ENCODE measurements at places on chromosomes 1 and 21. TPM values are rescaled to one million over a fixed set of nuclear protein-coding genes. Genes with fewer than 3 reads are reported as not detected.

GRCh38 chr21:25855576-25855975, 120.8 kb downstream of the GABPA start:
- H3K27ac ChIP-seq: no peak overlapping the region
- peaks cover 29% of the 10 kb centered on the region for H3K4me1 ChIP-seq
- no peaks in the 10 kb centered on the region for H3K36me3 ChIP-seq
- H3K27me3 ChIP-seq: peaks cover 28% of the 10 kb centered on the region

DNA sequence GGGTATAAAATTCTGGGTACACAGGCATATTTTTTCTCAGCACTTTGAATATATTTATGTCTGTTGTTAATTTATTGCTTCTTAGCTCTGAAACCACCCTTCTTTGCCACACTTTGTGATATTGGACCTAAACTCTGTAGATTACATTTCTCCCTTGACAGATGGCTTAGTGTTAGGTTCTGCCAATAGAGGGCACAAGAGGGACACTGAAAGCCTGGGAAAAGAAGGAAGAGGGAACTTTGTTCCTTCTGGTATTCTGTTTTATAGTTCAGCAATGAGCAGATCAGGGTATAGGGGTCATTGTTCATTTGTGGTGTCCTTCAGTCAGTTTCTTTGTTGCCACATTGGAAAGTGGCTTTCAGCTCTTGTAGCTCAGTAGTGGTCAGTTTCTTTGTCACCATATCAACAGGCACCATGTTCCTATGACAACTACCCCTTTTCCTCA, 423.5 kb upstream of the PROX1 start:
- DNase-seq: no peak
- H3K4me1 ChIP-seq: no peaks in the 10 kb centered on the region
- no peak overlapping the region for H3K4me3 ChIP-seq
- H3K27ac ChIP-seq: no peak overlapping the region
- H3K36me3 ChIP-seq: peaks cover 6% of the 10 kb centered on the region
- no peaks in the 10 kb centered on the region for H3K27me3 ChIP-seq

DNA sequence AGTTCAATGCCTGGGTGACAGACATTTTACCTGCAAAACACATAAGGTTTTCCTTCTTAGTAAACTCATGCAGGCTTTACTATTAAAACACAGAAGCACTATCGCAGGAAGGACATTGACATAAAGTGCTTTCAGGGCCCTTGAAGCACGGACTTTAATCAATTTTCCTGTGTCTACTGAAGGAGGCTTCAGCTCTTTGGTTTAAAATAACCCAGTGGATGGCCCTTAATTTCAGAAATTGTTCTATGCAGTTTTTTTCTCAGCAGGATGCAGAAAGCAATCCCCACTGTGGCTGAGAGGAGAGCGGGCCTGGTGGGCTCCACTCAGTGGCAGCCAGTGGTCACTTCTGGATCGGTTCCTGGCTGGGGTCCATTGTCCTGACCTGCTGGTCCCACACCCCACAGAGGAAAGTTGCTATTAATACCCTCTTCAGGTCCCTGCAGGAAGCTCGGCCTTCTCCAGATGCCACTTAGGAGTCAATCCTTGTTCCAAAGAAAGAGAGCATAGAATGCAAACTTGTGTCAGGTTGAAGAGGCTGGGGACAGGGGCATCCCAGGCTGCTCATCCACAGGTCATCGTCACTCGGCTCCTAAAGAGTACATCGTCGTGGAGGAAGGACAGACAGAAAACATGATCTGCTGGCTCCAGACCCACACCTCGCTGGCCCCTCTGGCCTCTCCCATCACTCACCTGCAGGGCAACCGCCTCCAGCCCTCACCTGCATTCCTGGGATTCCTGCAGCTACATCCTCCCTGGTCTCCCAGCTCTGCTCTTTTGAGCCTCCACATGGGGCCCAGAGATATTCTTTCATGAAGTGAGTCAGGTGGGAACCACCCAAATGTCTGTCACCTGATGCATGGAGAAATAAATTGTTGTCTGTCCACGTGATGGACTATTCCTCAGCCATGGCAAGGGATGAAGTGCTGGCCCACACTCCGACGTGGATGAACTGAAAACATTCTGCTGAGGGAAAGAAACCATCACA, 153.1 kb downstream of the PSMG1 start:
- no peak for DNase-seq
- H3K4me3 ChIP-seq: peak overlapping the region; percentile 69
- peak overlapping the region; percentile 78 for H3K27ac ChIP-seq

The SLC2A5 gene
- 2.7 TPM for total RNA-seq

DNA sequence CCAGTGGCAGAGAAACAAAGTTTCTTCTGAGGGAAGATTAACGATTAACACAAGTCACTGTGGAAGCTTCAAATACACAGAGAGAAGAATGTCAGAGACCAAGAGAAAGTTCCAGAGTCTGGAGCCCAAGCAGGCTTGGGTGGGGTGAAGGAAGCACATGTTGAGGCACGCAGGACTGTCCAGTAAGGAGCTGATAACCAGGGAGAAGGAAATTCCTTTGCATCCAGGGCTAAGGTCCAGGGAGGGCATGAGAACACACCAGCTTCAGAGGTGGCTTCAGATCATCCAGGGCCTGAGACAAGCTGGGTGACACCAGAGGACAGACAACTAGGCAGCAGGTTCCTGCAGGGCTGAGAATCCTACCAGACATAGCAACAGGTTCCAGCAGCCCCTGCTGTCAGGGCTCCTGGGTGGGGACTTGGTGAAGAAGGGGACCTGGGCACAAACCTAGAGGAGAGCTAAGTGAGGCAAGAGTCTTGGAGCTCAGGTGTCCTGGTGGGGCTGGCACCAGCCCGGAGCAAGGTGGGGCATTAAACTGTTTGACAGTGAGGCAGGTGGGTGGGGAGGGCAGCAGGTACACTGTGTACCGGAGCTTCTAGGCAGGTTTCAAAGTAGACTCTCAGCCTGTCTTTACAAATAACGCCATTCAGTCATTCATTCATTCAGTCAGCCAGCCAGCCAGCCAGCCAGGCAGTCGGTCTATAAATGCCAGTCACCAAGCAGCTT, 2.6 kb upstream of the SPRR1A start:
- H3K27me3 ChIP-seq: no peaks in the 10 kb centered on the region
- H3K4me1 ChIP-seq: no peaks in the 10 kb centered on the region
- H3K36me3 ChIP-seq: no peaks in the 10 kb centered on the region
- H3K4me3 ChIP-seq: no peak overlapping the region
- H3K27ac ChIP-seq: no peak overlapping the region

The BNIPL gene
- total RNA-seq: 27.7 TPM

The YARS1 gene
- total RNA-seq: 83.7 TPM

The GSTM2 gene
- 75.6 TPM for total RNA-seq

GRCh38 chr1:26280333-26281042, 602 bp downstream of the SH3BGRL3 start:
- H3K4me3 ChIP-seq: peak overlapping the region; percentile 95
- no peak for DNase-seq
- H3K36me3 ChIP-seq: peaks cover 16% of the 10 kb centered on the region
- no peaks in the 10 kb centered on the region for H3K27me3 ChIP-seq
- H3K27ac ChIP-seq: peak overlapping the region; percentile 85

The TMEM269 gene
- 0.41 TPM for total RNA-seq

The SYPL2 gene
- total RNA-seq: 0.33 TPM

DNA sequence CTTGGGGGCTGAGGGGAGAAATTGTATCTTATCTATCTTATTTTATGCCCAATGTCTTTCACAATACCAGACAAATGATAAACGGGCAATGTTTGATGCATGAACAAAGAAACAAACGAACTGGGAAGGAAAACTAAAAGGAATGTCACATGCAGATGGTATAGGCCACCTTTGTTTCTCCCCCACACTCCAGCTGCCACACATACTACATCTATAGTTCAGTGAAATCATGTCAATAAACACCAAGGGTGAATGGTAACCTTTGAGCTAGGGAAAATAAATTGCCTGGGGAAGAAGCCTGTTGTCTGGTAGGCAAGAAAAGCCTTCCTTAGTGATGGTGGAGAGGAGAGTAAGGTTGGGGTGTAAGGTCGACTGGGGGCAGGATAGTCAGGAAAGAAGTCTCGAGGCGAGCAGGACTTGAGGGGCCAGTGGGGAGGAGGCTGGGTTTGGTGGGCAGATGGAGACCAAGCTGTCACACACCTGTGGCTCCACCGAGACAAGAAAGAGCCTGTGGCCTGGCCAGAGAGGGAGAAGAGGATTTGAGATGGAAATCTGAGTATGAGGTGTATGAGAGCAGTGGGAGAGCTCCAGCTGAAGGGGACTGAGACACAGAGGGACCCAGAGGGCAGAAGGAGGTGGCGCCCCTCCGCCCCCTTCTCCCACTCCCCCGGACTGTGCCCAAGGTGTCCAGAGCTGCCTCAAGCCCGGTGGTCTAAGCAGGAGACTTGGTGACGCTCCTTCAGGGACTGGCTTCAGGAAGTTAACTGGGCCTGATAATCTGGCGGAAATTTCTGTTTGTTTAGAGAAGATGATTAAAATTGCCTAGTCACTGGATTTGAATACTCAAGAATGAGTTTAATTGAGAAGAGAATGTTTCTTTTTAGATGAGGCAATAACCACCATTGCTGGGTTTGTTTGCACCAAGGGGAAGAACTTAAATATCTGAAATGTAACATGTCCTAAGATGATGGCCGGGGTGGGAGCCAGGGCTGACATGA, 37.3 kb downstream of the ATF3 start:
- H3K4me3 ChIP-seq: no peak overlapping the region
- H3K27ac ChIP-seq: peak overlapping the region; percentile 3
- H3K27me3 ChIP-seq: peaks cover 7% of the 10 kb centered on the region
- DNase-seq: no peak

GRCh38 chr1:21680918-21681317, 11.8 kb upstream of the RAP1GAP start:
- H3K27ac ChIP-seq: no peak overlapping the region
- H3K4me3 ChIP-seq: no peak overlapping the region
- H3K36me3 ChIP-seq: peaks cover 38% of the 10 kb centered on the region
- no peaks in the 10 kb centered on the region for H3K27me3 ChIP-seq
- DNase-seq: no peak
- peaks cover 12% of the 10 kb centered on the region for H3K4me1 ChIP-seq

The FAM177B gene
- total RNA-seq: 0.34 TPM

DNA sequence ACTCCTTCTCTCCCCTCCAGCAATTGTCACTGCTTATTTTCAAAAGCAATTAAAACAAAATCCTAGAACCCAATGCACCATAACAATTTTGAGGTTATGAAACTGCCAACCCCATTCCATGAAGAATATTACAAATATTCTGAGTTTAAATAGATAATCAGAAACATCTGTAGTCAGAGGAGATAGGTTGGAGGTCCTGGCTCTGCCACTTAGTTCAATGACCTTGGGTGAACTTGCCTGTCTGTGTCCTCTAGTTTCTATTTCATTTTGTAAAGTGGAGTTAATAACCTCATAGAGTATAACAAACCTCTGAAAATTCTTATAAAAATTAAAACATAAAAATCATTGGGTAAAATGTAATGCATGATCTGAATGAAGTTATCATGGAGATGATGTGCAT, 164.6 kb downstream of the KCTD3 start:
- no peak overlapping the region for H3K27ac ChIP-seq
- H3K27me3 ChIP-seq: no peaks in the 10 kb centered on the region
- no peak for DNase-seq
- no peaks in the 10 kb centered on the region for H3K36me3 ChIP-seq

DNA sequence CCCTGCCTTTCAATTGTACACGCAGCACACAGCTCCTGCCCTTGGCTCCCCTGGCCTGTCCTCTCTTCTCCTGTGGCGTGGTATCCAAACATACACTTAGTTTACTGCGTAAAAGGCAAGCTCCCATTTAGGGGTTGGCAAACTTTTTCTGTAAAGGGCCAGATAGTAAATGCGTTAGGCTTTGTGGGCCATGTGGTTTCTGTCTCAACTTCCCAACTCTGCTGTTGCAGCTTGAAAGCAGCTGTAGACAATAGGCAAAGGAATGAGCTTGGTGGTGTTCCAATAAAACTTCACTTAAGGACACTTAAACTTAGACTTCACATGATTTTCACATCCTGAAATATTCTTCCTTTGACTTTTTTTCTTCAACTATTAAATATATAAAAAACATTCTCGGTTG, 63.3 kb downstream of the RHOU start:
- no peak overlapping the region for H3K27ac ChIP-seq
- no peak for DNase-seq
- peaks cover 30% of the 10 kb centered on the region for H3K4me1 ChIP-seq
- no peaks in the 10 kb centered on the region for H3K36me3 ChIP-seq

The EFNA4 gene
- total RNA-seq: 21.2 TPM

All from type B pancreatic cell (in vitro differentiated cells).